ENCODE measurements at places on chromosomes 4 and X.
A peak's percentile ranks its signal among the peaks of the same experiment; 100 is the strongest.

DNA sequence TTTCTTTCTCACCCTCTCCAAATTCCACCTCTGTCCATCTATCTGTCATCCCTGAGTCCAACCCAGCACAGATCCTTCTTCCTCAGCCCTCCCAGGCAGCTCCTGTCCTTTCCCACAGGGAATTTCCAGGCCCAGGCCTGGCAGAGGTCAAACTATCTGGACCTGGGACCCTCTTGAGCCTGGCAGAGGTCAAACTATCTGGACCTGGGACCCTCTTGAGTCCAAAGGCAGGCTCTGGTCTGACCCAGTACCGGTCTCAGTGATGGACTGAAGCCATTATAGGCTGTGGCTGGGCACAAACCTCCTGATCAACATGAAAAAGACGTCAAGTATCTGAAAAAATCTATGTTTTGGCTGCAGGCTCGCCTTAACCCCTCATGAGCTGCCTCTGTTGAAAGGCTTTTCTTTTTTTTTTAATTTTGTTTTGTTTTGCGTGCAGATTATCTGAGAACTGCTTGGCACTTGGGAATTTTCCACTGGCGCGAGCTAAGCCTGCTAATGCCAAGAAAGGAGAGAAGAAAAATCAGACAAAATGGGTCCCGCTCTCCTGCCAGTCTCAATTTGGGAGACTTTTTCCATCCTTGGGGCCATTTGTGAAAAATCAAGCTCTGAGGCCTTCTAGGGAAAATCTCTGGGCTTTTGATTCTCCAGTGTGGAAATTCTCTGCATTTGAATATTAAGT lies 31.2 kb downstream of the MSX1 start:
- no peak for DNase-seq

DNA sequence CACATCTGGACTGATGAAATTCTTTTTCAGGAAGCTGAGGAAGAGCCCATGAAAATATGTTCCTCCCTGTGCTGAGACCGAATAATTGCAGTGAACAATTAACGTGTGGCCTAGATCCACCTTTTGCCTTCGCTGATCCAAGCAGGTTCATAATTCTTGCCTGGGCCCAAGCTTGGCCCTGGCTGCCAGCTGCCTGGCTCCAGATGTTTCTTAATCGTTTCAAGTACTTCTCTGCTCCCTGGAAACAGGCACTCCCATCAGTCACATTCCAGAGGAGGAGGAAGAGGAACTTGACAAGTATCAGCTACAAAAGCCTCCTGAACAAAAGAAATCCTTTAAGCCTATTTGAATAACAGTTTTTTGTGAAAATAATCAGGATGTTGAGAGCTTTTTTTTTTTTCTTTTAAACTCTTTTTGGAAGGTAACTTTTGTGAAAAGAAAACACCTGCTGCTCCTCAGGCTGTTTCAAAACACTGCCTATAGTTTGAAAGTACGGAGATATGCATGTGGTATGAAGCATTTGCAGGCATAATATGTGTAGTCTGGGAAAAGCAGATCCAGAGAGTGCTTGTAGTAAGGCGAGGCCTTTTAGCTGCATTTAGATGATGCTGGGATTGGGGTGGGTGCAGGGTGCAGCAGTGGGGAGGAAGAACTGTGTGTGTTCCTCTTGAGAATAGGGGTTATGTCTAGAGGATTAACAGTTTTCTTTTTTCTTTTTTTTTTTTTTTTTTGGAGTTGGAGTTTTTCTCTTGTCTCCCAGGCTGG lies 154.4 kb downstream of the PTTG2 start:
- peak; percentile 60 for DNase-seq

GRCh38 chrX:15758140-15758539 lies 20.1 kb downstream of the CA5B start:
- DNase-seq = no peak

- DNase-seq = no peak
Observed at GRCh38 chrX:134664202-134664601, 5.9 kb upstream of the PLAC1 start.

GRCh38 chr4:26837993-26838842 lies 22.4 kb upstream of the STIM2 start:
- DNase-seq = no peak

GRCh38 chr4:86223472-86223871 lies 136.4 kb downstream of the MAPK10 start:
- DNase-seq = peak; percentile 60

DNA sequence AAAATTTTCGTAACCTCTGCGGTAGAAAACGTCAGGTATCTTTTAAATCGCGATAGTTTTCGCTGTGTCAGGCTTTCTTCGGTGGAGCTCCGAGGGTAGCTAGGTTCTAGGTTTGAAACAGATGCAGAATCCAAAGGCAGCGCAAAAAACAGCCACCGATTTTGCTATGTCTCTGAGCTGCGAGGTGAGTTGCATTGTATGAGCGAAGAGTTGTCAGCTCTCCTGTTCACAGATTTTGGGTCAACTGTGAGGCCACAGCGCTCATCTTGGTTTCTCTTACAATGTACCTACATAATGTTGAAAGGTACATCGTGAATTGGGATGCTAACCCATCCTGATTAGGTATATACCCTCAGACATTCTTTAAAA lies 486 bp downstream of the CLCN3 start:
- peak; percentile 32 for DNase-seq

GRCh38 chr4:72786401-72786990 lies 217.5 kb upstream of the ADAMTS3 start:
- no peak for DNase-seq

DNA sequence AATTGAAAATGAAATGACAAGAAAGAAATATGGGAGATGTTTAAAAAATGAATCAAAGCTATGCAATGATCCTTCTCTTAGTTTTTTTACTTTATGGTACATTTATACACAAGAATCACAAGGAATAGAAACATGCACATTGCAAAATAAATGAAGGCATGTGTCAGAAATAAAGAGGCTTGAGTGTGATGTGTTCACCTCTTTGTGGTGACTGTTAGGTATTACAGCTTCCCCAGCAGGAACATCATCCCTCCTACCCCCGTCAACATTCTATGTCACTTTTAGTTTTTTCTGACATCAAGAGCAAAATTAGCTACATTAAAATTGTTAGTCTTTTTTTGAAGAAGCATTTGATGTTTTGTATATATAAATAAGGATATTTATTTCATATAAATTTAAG lies 214.8 kb downstream of the SLC4A4 start:
- DNase-seq = no peak

GRCh38 chrX:12892716-12893115 lies 13.7 kb upstream of the TLR8 start:
- DNase-seq = no peak

- DNase-seq = peak; percentile 7
Observed at GRCh38 chrX:137695417-137695816, 129.5 kb downstream of the ZIC3 start.

DNA sequence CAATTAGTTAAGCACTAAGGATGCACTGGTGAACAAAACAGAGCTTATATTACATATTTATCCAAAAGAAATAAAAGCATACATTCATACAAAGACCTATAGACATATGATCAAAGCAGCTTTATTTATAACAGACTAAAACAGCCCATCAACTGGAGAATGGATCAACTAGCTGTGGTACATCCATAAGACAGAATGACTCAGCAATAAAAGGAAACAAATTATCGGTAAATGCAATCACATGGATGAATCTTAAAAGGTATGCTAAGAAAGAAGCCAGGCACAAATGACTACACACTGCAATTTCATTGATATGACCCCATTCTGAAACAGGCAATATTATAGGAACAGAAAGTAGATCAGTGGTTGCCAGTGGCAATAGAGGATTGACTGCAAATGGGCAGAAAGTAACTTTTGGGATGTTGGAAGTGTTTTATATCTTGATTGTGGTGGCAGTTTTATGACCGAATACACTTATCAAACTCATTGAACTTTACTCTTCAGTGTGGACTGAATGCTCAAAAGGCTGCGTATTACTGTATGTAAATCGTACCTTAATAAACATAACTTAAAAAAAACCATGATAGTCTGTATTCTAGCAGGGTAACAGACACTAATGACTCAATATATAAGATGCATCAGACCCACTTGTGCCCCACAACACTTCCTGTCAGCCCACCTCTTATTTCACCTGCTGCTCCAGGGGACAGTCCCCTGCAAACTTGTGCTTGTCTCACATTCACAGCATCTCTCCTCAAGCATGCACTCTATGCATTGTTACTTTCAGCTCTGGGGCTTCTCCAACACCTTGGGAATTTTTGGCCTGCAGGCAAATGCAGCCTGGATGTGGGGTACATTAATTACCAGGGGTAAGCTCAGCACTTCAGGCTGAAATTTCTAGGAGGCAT lies 59.1 kb downstream of the MID1IP1 start:
- no peak for DNase-seq

DNA sequence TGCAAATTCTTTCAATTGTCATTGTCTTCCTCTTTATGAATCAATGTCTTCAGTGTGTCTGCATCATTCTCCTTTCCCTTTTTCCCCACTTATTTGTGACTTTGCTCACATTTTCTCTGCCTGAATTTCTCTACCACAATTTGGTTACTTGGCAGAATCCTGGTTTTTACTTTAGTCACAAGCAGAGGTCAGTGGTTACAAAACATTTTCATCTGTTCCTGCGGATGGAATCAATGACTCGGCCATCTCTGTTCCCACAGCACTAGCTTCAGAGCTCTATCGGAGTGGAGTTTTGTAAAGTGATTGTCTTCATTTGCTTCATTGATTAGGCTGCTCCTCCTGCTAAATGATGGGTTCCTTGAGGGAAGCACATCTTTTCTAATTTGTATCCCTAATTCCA lies 501.3 kb upstream of the AADAT start:
- no peak for DNase-seq

- DNase-seq = peak; percentile 87
Observed at GRCh38 chrX:70168238-70169188, 8.8 kb upstream of the DGAT2L6 start.

GRCh38 chr4:132827522-132827921 lies 321.6 kb upstream of the PCDH10 start:
- DNase-seq = peak; percentile 30

- peak; percentile 48 for DNase-seq
Observed at GRCh38 chr4:129641179-129641578, 545.2 kb downstream of the C4orf33 start.

- DNase-seq = no peak
Observed at GRCh38 chr4:10582059-10582686, 102.4 kb downstream of the CLNK start.

GRCh38 chrX:17842769-17843525 lies 18.2 kb downstream of the RAI2 start:
- DNase-seq = no peak

GRCh38 chrX:41302370-41302769 lies 31.6 kb upstream of the DDX3X start:
- no peak for DNase-seq

GRCh38 chr4:153084224-153084979 lies 119.8 kb upstream of the TRIM2 start:
- no peak for DNase-seq

GRCh38 chr4:138562544-138562991 lies 320.4 kb upstream of the SLC7A11 start:
- DNase-seq = no peak

GRCh38 chr4:102139132-102139573 lies 206.1 kb downstream of the SLC39A8 start:
- DNase-seq = no peak

GRCh38 chr4:168631241-168632162 lies 134.7 kb downstream of the PALLD start:
- peak; percentile 71 for DNase-seq

DNA sequence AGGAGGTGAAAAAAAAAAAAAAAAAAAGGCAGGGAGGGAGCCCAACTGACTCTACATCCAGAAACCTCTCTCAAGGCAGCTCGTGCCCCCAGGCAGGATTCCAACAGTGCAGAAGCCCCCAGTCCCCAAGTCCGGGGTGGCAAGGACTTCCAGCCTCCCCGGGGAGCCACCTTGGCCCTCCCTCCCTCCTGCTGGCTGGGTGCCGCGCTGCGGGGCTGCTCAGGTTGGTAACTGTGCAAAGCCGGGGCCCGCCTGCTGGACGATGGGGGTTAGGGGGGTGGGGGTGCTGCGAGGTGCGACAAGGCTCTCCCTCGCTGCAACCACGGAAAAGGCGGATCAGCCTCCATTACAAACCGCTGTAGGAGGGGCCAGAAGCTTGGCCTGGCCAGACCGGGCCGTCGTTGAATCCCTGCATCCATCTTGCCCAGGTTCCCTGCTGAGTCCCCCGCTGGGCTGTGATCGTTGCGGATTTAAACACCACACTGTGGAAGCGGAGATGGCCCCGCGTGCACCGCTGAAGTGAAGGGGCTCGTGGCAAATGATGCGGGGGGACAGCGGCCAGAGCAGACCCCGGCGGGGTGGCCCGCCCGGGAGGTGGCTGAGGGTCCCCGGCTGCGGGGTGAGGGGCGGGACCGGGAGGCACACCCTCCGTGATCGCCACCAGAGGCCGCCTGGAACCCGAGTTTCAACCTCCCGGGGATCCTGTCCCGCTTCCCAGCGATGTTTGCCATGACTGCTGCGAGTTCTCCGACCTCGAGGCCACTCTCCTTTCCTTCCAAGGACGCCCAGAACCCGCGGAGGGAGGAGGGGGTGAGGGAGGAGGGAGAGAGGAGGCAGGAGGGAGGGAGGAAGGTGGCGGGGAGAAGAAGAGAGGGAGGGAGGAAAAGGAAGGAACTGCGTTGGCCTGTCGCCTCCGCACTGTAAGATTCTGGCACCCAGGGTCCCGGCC lies 58.0 kb upstream of the DDX3X start:
- peak; percentile 66 for DNase-seq

- DNase-seq = peak; percentile 36
Observed at GRCh38 chrX:45980726-45981125, 564.5 kb downstream of the ZNF674 start.

GRCh38 chr4:38656111-38656510 lies 7.9 kb upstream of the KLF3 start:
- no peak for DNase-seq

- DNase-seq = peak; percentile 98
Observed at GRCh38 chr4:153204728-153205648, 745 bp downstream of the TRIM2 start.

DNA sequence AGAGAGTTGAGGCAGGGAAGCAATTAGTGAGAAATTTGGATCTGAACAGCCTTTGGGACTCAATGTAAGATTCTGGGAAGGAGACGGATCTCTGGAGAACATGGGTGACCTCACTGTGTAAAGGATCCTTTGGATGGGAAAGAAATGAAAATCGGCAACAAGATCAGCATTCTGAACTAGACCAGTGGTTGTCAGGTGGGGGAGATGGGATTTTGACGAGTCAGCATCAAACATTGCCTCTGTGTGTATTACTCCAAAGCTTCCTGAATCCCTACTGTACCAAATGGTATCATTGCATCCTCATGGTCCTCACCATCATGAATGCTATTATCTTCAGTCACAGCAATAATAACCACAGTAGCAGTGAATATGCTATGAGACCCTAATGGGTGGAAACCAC lies 52.8 kb downstream of the PGRMC2 start:
- DNase-seq = no peak

DNA sequence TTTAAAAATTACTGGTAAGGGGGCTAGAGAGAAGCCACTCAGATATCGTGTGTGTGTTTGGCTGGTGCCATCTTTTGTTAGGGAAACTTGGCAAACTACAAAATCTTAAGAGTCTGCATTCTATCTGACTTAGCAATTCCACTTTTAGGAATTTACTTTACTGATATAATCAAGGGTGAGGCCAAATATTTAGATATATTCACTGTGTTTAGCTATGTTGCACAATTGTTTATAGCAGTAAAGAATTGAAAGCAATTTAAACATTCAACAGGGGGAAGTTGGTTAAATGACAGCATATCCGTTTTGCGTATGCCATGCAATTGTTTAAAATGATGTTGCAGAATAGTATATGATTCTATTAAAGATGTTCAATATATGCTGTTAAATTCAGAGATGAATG lies 6.4 kb upstream of the HERC3 start:
- no peak for DNase-seq

All from HAP-1 (cell line).